Right lung (tissue), 10 donors: ENCODE measurements at places on chromosomes 13 and 19. TPM values are rescaled to one million over a fixed set of nuclear protein-coding genes. Genes with fewer than 3 reads are reported as not detected.

The LILRA2 gene
- 1.7 TPM for polyA plus RNA-seq

The B3GNT3 gene
- polyA plus RNA-seq: not detected

GRCh38 chr19:51944798-51945552 lies 17.7 kb downstream of the ZNF613 start:
- no peak for DNase-seq

DNA sequence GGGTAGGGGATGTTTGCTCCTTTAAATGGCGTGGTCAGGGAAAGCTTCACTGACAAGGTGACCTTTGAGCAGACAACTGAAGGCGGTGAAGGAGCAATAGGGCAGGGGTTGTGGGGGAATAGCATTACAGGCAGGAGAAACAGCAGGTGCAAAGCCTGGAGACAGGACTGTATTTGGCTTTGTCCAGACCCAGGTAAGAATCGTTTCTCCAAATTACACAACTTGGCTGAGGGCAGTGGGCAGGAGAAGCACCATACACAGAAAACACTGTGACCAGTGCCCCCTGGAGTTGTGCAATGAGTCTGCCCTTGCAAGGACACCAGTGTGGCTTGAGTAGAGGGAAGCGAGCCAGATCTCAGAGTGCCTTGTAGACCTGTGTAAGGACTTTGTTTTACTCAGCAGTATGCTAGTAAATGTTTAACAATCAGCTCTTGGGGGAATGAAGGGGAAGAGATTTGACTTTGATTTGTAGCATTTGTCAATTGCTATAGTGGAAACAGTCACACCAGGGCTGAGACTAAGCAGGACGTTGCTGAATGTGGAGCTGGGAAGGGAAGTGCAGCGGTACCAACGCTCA lies 360.0 kb downstream of the DCT start:
- peak; percentile 25 for DNase-seq
